Activated CD4-positive, CD25-positive, alpha-beta regulatory T cell (primary cell): ENCODE measurements at places on chromosomes 1 and 21.

- no peak for DNase-seq
These were observed 12.5 kb upstream of the TTLL10 start for GRCh38 chr1:1161078-1161682.

- no peak for DNase-seq
These were observed 26.7 kb upstream of the ZBTB8B start for GRCh38 chr1:32438136-32438535.

DNA sequence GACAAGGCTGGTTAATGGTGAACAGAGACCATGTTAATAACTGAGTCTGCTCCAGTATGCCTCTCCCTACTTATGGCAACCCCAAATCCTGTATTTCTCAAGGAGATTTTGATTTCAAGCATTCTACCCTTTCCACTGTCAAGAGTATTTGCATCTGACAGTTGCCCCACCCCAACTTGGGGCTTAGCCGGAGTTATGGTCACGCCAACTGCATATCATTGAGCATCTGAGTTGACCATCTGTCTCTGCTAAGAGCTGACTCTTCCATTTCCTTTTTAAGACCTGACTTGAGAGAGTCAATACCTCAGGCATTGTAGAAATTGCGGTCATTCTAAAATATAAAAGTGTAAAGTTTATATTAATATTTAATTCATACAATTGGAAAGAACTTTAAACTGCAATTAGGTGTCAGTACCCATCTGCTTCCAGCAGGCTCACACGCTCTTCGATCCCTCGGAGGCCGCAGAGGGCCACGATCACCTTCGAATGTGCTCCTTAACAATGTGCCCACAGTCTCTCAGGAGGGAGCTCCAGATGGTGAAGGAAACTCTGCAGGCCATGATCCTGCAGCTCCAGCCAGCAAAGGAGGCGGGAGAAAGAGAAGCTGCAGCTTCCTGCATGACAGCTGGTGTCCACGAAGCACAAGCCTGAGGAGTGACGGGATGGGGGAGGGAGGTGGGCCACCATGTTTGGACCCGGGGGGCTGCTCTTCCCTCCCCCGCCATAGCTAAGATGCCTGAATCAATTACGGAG, 409.8 kb downstream of the DISC1 start:
- no peak for DNase-seq

DNA sequence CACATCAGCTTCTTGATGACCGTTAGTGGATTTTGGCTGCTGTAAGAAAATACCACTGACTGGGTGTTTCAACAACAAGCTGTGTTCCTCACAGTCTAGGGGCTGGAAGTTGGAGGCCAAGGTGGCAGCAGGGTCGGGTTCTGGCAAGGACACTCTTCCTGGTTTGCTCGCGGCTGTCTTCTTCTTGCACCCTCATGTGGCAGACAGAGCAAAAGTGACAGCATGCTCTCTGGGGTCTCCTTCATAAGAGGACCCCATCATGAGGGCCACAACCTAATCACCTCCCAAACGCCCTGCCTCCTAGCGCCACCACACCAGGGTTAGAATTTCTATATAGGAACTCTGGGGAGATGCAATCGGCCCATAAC, 18.6 kb upstream of the TSPEAR start:
- no peak for DNase-seq

DNA sequence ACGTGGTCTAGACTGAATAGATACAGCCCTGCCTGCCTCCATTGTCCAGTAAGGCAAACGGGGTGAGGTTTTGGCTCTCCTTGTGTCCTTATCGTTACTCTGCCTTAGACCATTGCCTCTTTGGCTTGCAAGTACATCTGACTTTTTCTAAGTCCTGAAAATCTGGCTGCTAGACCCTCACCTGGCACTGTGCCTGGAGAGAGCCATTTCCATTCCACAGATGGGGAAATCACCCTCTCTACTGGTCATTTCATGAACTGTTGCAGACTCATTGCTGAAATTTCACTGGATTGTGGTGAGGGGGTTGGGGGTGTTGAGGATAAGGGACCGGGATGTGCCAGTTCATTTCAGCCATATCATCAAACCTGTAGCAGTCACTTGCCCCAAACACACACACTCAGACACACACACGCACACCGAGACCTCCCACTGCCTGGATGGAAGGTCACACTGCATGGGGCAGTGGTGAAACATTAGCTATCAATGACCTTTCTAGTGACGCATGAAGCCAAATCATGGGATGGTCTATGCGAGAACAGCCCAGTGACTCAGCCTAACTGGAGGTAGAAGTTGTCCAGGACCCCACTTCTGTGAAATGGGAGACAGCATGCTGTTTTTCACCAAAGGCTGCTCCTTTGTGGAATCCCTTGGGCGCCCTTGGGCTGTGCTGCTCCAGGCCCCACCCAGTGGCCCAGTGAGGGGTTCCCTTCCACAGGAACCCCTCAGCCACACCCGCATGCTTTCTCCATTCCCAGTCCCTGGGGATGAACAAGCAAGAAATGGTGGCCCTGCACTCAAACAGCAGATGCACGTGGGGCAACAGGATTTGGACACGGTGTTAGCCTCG, 34.9 kb upstream of the VASH2 start:
- no peak for DNase-seq

DNA sequence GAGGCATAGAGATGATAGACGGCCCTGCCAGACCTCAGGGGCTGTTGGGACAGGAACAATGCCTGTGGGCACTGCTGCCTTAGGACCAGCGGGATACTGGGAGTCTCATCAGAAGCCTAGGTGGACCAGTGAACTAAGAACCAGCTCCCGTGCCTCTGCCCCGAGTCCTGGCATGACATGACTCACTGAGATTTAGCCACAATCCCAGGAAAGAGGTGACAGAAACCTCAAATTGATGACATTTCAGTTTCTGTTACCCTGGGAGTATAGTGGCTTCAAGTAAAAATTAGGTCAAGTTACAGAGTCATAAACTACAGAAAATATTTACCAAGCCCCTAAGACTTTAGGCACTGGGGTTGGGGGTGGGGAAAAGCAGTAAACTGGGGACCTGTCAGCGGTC, 74.6 kb upstream of the GADD45A start:
- DNase-seq: no peak

DNA sequence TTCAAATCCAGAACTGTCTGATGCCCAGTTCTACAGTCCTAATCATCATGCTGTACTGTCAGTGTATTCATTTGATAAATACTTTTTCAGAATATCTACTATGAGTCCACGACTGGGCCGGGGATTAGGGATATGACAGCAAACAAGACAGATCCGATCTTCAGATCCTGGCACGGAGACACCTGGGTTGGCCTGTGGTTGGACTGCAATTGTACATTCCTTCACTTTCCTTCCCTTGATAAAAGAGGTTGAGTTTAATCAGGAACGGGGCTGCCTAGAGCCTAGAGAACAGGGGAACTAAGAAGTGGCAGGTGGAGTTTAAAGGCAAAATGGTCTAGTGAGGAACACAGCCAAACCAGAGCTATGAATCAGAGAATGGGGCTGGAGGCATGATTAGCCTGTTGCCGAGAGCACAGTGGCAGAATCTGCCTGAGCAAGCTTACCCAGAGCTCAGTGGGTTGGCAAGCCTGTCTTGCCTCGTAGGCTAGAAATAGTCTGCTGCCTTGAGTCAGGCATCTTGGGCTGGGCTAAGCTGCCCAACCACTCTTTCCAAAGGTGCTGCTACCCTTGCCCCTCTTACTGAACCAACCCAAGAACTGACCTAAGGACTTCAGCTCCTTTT, 38.1 kb upstream of the PTCH2 start:
- no peak for DNase-seq

DNA sequence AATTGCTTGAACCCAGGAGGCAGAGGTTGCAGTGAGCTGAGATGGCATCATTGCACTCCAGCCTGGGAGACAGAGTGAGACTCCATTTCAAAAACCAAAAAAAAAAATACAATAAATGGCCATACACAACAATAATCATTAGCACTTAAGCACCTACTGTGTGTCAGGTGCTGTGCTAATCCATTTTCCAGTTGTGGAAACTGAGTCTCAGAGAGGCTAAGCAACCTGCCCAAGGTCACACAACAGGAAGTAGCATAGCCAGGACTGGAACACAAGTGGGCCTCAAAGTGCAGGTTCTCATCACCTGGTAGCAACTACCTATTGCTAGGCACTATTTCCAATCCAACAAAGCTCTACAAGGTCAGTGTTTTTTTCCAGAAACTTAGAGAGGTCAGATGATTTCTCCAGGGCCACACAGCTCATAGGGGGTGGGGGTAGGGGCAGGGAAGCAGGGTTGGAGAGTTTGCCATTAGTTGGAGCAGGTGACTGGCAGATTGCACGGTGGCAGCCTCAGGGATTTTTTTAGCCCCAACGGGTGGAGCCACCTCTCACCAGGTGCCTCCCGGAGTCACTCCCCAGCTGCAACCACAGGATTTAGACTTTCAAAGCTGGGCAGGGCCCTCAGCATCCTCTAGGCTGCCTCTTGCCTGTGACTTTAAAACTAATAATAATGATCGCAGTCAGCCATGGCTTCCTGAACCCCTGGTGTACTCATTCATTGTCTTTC, 52.5 kb upstream of the ID3 start:
- no peak for DNase-seq

GRCh38 chr1:246559310-246559709, 6.8 kb downstream of the TFB2M start:
- no peak for DNase-seq

GRCh38 chr21:40863839-40864238, 16.9 kb upstream of the DSCAM start:
- DNase-seq: no peak

GRCh38 chr1:92927870-92928269, 33.4 kb downstream of the DIPK1A start:
- no peak for DNase-seq

GRCh38 chr1:227961651-227962466, 14.1 kb upstream of the WNT9A start:
- no peak for DNase-seq
